Parietal lobe (tissue), 2 donors: ENCODE measurements at places on chromosomes 16 and 17. TPM values are rescaled to one million over a fixed set of nuclear protein-coding genes. Genes with fewer than 3 reads are reported as not detected.

The SDR42E2 gene
- not detected for total RNA-seq

The TMEM107 gene
- total RNA-seq, result 17.5 TPM

The PTGES3L gene
- 2.5 TPM for total RNA-seq

The CLEC10A gene
- not detected for total RNA-seq

The VMO1 gene
- not detected for total RNA-seq

The FSCN2 gene
- 7.2 TPM for total RNA-seq

The NTN1 gene
- total RNA-seq, result 4.7 TPM
